ENCODE measurements at places on chromosomes 1 and 21.
A peak's percentile ranks its signal among the peaks of the same experiment; 100 is the strongest.

- DNase-seq = no peak
These were observed 3.4 kb downstream of the GBP6 start for GRCh38 chr1:89367221-89367620.

GRCh38 chr1:220890602-220891001, 11.4 kb downstream of the HLX start:
- DNase-seq = no peak

DNA sequence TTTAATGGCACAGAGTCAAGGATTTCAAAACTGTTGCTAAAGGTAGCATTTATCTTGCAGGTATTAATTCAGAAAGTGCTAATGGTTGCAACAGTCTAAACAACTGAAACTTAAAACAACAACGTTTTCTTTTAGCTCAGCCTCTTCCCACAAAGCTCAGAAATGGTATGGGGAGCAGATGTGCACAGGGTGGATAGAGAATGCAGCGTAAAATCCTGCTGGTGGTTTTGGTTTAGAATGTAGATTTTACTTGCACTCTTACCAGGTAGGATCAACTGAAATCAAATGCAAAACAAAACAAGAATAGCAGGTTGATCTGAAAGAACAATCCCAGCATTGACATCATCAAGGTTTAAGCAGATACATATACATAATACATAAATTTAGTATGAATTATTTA, 3.8 kb upstream of the LRRC8C start:
- no peak for DNase-seq

DNA sequence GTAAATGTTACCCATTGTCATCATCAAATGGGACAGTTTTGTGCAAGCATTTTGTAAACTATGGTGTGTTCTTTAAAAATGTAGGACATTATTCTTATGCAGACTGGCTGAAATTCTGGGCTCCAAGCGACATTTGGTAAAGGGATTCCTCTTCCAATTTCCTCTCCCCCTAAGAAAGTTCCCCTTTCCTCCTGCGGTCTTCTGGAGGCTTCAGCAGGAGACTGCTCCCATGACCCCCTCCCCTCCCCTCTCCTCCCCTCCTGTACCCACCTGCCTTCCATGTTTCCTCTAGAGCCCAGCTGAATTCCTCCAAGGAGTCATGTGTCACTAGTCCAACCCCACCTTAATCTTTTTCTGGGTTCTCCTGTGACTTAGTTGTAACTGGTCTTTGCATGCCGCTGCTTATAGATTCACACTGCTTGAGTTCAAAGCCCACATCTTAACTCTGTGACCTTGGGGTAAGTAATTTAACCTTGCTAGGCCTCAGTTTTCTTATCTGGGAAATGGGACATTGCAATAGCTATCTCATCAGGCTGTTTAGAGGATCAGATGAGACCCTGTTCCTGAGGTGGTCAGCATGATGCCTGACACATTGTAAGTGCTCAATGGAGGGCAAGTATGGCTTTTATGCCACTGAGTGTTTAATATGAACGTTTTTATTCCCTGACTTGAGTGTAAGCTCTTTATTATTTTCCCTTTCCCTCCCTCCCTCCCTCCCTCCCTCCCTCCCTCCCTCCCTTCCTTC, 69.9 kb upstream of the WDR26 start:
- DNase-seq = no peak

DNA sequence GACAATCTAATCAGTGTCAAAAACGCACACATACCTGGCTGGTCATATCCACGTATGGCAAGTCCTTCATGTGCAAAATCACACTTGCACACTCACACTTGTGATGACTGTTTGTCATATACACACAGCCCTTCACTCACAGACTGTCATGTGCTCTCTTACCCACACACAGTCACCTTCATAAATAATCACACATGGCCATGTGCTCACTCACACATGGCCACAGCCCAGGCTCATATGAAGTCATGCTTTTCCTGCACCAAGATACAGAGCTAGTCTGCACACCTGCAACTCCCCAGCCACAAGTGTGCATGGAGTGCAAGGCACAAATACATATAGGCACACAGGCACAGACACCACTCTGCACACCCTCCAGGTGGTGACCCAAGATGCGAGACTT, 45.4 kb upstream of the FOXO6 start:
- peak; percentile 25 for DNase-seq

DNA sequence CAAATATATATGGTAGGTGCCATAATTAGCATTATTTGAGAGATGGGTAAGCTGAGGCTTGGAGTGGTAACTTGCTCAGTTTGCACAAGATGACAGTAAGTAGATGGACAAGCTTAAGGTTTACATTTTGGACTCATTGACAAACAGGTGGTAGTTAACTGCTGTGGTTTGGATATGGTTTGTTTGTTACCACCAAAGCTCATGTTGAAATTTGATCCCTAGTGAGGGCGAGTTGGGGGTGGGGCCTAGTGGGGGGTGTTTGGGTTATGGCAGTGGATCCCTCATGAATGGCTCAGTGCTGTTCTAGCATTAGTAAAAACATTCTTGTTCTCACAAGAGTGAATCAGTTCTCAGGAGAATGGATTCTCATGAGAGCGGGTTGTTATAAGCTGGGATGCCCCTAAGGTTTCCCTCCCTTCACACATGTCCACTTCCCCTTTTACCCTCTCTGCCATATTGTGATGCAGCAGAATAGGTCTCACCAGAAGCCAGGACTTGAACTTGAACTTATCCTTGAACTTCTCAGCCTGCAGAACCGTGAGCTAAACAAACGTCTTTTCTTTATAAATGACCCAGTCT, 6.6 kb upstream of the PRRX1 start:
- DNase-seq = no peak

- DNase-seq = no peak
These were observed 45.1 kb downstream of the ECE1 start for GRCh38 chr1:21244986-21245687.

GRCh38 chr1:53560581-53561502, 101.6 kb downstream of the DMRTB1 start:
- no peak for DNase-seq

DNA sequence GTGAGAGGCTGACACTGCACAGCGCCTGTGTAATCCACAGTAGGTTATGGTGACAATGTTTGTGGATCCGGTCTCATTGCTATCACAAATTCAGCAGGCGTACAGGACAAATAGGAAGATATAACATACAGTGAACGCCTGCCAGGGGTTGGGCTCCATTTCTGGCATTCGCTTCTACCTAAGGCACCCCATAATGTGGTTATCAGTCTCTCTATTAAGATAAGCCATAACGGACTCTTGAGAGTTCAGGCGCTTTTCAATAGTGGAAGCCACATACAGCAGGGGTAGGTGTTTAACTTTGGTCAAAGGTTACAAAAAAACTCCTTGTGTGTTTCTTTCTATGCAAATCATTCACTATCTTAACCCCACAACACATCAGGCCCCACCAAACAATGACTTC, 72.8 kb downstream of the SIPA1L2 start:
- DNase-seq = no peak

- DNase-seq = no peak
These were observed 213.7 kb upstream of the TMPRSS15 start for GRCh38 chr21:18617291-18617690.

DNA sequence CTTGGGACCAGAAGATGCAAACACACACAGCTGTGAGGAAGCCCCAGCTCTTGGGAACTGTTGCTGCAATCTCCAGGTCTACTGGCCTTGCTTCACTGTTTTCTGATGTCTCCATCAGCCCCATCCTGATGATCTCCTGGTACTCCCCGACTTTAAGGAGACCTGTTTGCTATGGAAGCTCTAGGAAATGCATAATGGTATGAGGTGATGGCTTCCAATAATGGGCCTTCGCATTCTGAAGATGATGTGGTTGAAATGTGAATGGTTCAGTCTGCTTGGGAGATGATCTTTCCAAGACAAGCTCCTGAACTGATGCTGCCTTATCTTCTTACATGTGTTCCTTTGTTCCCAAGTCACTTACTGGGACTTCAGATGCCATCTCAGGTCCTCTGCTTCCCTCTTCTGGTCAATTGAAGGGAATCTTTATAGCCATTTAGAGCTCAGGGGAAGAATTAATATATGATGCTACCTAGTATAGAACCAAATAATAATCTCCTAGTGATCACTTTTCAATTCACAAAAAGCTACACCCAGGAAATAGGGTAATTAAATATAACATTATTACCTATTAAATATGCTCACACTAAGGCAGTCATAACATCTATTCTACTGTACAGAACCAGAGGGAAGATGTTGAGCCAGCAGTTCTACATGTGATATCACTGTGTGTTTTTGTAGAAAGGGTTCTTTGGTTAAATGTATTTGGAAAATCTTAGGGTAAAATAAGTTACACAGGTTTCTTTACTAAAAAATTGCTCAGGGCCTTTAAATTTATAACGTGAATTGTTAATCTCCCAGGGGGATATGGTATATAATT, 73.9 kb upstream of the VTCN1 start:
- no peak for DNase-seq

- DNase-seq = no peak
These were observed at the start of gene GNG12 for GRCh38 chr1:67832737-67833601. Gene GNG12 (minus strand): TSS chr1:67833467. CDS start chr1:67707686, 125,781 bp downstream.

DNA sequence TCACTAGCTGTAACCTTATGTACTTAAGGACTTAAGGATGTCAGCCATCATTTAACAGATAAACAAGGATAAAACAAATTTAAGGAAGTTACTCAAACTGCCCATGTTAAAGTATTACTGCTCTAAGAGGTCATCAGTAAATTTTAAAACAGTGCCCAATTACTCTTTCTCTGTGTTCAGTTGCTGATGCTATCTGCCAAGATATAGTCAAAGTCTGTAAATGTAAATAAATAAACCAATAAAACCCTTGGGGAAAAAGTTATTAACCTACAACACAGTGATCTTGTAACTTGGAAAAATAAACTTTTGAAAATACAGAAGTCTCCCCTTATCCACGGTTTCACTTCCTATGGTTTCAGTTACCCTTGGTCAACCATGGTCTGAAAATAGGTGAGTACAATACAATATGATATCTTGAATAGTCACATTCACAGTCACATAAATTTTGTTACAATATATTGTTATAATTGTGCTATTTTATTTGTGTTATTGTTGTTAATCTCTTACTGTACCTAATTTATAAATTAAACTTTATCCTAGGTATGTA, 501.8 kb downstream of the LMO4 start:
- no peak for DNase-seq

DNA sequence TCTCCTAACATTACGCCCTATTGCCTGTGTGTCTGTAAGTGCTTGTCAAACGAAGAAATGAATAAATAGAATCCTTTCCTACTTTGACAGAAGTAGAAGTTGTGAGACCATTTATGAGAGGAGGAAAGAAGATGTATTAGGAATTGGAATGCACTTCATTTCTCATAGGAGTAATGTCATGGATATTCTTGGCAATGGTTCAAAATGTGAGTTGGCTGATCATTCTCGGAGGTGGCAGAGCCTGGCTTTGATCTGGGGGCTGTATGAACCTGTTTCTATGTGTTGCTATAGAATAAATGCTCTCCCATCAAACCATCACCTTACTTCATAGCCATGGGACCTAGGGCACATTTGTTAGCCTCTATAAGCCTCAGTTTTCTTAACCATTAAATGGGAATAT, 10.1 kb upstream of the SERBP1 start:
- no peak for DNase-seq

- no peak for DNase-seq
These were observed 26.5 kb downstream of the SYF2 start for GRCh38 chr1:25205786-25206185.

DNA sequence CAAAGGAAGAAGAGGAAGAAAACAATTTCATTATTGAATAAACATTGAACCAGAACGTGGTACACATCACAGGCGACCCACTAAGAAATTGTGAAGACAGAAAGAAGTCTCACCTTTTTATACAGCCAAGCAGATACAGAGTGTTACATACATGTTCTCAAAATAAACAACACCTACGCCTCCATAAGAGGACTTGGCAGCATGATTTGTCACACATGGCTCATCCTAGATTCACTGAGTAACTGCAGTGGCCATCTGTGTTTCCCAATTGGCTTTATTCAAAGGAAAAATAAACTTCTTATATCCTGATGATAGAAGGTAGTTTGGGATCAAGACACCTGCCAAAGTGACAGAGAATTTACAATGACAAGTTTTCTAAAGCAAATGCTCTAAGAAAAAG, 7.6 kb upstream of the KRTAP19-8 start:
- DNase-seq = no peak

- DNase-seq = peak; percentile 48
These were observed 3.5 kb downstream of the KRTAP10-2 start for GRCh38 chr21:44547656-44548331.

DNA sequence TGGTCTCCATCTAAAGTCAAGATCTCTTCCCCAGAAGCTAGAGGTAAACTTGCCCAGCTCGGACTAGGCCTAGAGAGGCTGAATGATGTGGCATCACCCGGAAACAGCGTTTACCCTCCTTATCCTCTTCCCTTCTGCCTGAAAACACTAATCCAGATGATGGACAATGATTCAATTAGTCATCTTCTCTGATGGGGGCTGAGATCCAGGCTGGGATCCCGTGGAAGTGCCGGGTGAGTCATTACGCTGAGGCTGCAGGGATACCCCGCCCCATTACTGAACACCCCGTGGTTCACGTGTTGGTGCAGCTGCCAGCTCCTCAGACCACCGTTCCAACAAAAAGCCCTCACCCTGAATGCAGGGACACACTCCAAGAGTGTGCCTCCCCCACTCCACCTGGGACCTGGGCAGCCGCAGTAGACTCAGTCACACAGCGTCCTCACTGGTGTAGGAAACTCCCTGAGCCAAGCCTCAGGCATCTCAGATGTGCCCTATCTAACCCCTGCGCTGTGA, 2.0 kb downstream of the S100A6 start:
- no peak for DNase-seq

- DNase-seq = no peak
These were observed 540.9 kb downstream of the LMO4 start for GRCh38 chr1:87869567-87869966.

DNA sequence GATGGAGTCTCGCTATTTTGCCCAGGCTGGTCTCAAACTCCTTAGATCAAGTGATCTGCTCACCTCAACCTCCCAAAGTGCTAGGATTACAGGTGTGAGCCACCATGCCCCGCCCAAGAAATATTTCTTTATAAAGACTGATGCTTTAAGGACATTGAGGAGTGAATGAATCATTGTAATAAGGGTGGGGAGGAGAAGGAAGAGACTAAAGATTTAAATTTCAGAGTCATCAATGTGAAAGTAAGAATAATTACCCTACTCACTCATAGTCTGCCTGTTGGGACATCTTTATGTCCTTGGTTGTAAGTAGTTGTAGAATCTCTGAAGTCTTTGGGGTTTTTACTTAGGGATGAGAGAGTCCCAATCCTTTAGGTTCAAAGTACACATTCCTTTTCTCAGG, 7.3 kb downstream of the KDM1A start:
- no peak for DNase-seq

DNA sequence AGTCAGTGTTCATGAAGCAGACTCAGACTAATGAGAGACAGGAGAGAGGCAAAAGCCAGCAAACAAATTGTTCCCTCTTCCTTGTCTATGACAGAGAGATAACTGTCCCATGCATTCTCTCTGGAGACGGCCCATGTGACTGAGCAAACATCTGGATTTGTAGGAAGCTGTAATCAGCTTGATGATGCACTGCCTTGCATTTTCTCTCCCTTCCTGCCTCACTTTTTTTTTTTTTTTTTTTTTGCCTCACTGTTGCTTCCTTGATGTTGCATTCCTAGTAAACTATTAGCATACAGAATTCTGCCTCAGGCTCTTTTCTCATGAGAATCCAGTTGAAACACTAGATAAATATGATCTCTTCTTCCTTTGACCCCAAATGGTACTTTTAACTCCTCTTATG, 134.5 kb downstream of the HHIPL2 start:
- DNase-seq = no peak

- DNase-seq = no peak
These were observed 64.8 kb upstream of the GNG4 start for GRCh38 chr1:235714205-235714897.

- DNase-seq = no peak
These were observed 206.9 kb upstream of the FMN2 start for GRCh38 chr1:239884796-239885195.

- no peak for DNase-seq
These were observed 72.1 kb downstream of the LMX1A start for GRCh38 chr1:165284454-165284853.

Measured in stimulated activated effector memory CD8-positive, alpha-beta T cell treated with anti-CD3 and anti-CD28 coated beads, Interleukin-12 subunit alpha, Interleukin-12 subunit beta, amount 100 ng/mL, for 72 hours (primary cell).